IPS-NIHi11 (cell line): ENCODE measurements at places on chromosomes 6 and 20.
A peak's percentile ranks its signal among the peaks of the same experiment; 100 is the strongest.

DNA sequence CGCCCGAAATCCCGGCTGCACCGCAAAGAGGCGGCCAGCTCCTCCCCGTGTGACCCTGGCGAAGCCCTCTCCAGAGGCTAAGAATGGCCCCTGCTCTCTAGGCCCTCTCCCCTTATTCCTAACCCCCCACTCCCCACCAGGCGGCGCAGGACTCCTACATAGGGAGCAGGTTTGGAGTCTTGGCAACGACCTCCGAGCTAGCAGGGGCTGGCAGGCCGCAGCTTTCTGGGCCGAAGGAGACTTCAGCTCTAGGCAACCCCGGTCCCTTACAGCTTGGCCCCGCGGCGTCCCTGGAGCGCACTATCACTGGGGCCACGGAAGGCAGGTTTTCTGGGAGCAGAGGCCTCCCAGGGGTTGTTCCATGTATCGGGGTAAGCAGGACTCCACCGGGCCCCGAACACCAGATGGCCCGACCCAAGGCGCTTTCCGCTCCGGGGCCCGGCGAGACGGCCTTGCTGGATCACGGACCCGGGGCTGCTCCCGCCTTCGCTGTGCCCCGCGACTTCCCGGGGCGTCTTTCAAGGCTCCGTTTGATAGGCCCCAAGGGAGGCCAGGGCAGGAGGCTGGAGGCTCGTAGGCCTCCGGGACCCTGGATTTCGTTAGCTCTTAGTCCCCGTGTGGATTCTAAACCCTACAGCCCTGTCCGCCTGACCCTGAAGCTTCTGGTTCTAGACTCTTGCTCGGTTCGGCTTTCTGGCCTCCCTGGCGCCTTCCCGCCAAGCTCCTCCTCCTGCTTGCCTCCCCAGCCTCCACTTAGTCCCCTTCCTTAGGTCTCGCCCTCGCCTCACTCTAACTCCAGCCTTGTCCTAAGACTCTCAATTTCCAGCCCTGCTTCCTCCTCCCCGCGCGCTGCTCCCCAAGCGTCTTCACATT, 1.9 kb downstream of the SLC32A1 start:
- peak; percentile 84 for DNase-seq

DNA sequence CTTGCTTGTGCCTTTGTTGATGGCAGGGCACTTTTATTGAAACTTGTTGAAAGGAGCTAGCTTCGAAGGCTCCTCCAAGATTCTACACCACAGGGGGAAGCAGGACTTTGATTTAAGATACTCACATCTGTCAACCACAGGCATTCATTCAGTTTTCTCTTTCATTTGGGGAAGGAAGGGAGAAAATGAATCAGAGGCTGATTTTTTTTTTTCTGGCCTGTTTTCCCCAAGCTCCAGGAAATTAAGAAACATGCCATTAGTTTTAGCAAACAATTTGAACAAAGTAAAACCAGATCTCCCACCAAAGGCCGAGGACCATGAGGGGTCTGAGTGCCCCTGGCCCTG, 8.7 kb upstream of the APCDD1L start:
- no peak for DNase-seq

GRCh38 chr6:148959008-148959407, 212.2 kb downstream of the UST start:
- DNase-seq: no peak

DNA sequence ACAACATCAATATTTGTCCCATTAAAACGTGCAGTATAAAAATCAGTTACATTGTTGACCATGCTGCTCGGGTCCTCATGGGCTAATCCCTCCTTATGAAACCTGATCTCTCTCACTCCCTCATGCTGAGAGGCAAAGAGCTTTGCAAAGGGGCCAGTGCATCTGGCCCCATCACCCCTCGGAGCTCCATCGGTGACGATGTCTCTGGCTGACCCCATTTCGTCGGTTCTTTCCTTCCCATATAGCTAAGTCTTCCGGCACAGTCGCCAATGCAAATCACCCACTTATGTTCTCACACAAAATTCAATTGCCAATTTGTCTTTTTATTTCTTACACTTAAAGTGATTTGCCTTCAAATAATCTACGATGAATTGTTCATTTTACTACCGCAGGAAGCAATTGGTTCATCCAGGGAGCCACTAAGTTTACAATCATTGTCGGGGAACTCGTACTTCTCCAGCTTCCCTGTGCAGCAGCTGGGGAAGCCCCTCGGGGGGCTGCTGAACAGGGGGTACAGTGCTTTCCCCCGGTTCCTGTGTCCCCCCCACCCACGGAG, 199.8 kb upstream of the CDH4 start:
- no peak for DNase-seq

DNA sequence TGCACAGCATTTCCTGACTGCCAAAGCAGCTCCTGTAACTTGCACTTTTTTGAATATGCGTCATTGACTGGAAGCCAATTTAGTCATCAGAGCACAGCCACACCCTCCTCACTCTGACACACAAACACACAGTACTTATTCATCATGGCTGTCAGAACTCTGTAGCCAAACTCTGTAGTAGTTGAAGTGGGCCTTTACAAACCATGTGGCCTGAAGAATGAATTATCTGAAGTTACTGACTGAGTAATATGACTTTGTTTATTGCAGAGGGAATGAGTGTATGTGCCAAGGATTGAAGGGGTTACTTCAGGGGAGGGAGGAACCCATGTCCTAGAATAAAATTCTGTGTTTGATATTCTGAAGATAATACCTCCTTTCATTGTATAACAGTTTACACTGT, 102.7 kb downstream of the FIG4 start:
- DNase-seq: peak; percentile 28
